ENCODE measurements at places on chromosomes 12 and 14. TPM values are rescaled to one million over a fixed set of nuclear protein-coding genes. Genes with fewer than 3 reads are reported as not detected.
A peak's percentile ranks its signal among the peaks of the same experiment; 100 is the strongest.

- no peak overlapping the region for H3K27ac ChIP-seq
- no peaks in the 10 kb centered on the region for H3K36me3 ChIP-seq
- peaks cover 3% of the 10 kb centered on the region for H3K4me1 ChIP-seq
- no peaks in the 10 kb centered on the region for H3K27me3 ChIP-seq
- H3K4me3 ChIP-seq, result no peak overlapping the region
These were observed 148.4 kb upstream of the PLEKHG7 start for GRCh38 chr12:92554158-92555073.

GRCh38 chr12:13268581-13268980, 72.1 kb downstream of the EMP1 start:
- peaks cover 52% of the 10 kb centered on the region for H3K27me3 ChIP-seq
- H3K27ac ChIP-seq, result no peak overlapping the region
- DNase-seq, result no peak

GRCh38 chr14:59055006-59055405, 133.5 kb upstream of the DAAM1 start:
- no peaks in the 10 kb centered on the region for H3K36me3 ChIP-seq
- no peak overlapping the region for H3K27ac ChIP-seq
- H3K4me1 ChIP-seq, result no peaks in the 10 kb centered on the region
- H3K4me3 ChIP-seq, result no peak overlapping the region

DNA sequence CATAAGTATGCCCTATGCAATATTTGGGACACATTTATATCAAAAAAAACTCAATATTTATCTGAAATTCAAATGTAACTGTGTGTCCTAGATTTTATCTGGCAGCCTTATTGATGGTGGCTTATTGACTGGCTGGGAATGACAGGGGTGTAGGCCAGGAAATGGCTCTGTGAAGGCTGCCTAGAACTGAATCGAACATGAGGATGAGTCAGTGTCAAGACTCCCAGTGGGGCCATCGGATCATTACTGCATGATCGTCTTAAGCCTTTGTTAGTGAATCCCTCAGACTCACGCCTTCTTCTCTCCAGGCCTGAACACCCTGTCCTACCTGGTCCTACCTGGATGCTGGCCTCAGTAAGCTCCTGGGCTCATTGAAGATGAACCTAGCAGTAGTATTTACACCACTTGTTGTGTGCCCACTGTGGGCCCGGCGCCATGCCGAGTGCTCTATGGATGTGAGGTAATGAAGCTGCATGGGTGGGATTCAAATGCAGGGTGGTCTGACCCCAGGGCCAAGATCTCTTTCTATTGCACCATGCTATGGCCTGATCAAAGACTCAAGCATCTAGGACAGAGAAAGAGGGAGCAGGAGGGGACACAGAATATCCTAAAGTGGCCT, 21.0 kb upstream of the FAIM2 start:
- DNase-seq, result no peak
- no peak overlapping the region for H3K4me3 ChIP-seq
- no peaks in the 10 kb centered on the region for H3K27me3 ChIP-seq
- H3K27ac ChIP-seq, result no peak overlapping the region

DNA sequence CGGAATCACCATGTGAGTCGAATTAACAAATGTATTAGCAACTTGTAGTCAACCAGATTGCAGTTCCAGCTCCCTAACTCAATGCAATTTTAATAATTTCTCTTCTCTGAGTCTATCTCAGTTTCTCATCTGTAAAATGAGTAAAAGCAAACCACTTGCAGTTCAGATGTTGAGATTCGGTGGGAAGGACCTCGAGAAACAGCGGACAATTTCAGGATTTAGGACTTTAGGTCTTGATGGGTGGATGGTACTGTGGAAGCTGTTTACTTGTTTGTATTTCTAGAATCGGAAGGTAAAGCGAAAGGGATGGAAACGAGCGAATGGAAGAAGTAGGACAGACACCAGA, 510 bp upstream of the TTC8 start:
- H3K4me1 ChIP-seq, result peaks cover 5% of the 10 kb centered on the region
- H3K27ac ChIP-seq, result peak overlapping the region; percentile 78
- H3K36me3 ChIP-seq, result no peaks in the 10 kb centered on the region
- H3K4me3 ChIP-seq, result peak overlapping the region; percentile 62
- no peaks in the 10 kb centered on the region for H3K27me3 ChIP-seq

- H3K27ac ChIP-seq, result peak overlapping the region; percentile 49
- H3K4me3 ChIP-seq, result no peak overlapping the region
- peaks cover 15% of the 10 kb centered on the region for H3K4me1 ChIP-seq
- no peaks in the 10 kb centered on the region for H3K36me3 ChIP-seq
These were observed 166.6 kb upstream of the HMGA2 start for GRCh38 chr12:65657635-65658034.

DNA sequence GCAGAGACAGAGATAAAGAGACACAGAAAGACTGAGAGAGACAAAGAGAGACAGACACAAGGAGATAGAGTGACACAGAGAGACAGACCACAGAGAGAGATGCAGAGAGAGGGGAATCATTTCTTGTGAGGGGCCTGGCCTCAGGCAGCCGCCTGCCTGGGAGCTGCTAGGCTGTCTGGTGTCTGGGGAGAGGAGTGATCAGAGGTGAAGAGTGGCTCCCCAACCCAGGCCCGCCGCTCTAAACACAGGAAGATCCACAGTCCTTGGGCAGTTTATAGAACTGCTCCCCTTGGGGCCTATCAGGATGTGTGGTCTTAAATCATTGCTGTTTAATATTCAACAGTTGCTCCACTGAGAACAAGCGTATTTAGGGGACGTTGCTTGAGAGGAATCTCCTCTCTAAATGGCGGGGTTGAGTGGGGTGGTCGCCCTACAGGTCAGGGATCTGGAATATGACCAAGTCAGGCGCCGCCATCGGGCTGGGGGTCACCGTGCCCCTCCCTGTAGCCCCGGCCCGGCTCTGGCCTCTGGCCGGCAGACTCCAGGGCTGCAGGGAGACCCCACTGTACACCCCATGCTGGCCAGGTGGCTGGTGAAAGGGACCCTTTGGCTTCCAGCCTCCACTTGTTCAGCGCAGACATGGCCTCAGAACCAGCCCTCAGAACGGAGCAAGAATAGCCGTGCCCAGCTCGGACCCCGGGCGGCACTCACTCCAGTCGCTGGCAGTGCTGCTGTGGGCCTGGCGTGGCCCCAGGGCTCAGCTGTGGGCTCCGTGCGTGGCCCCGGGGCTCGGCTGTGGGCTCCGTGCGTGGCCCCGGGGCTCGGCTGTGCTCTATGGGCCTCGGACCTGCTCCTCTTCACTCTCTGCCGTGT, 89.4 kb downstream of the GALNT9 start:
- no peaks in the 10 kb centered on the region for H3K4me1 ChIP-seq
- H3K27ac ChIP-seq, result no peak overlapping the region
- no peak overlapping the region for H3K4me3 ChIP-seq
- no peaks in the 10 kb centered on the region for H3K27me3 ChIP-seq
- no peaks in the 10 kb centered on the region for H3K36me3 ChIP-seq

- DNase-seq, result peak; percentile 22
- H3K27me3 ChIP-seq, result no peaks in the 10 kb centered on the region
- H3K27ac ChIP-seq, result no peak overlapping the region
- H3K4me3 ChIP-seq, result no peak overlapping the region
These were observed 68.8 kb downstream of the RNFT2 start for GRCh38 chr12:116806845-116807440.

The RNFT2 gene
- 1.7 TPM for total RNA-seq

The TPH2 gene
- total RNA-seq, result not detected

All from IMR-90 (cell line).